NCI-H2081 (cell line): ENCODE measurements at places on chromosomes 3 and 15.

- no peak for DNase-seq
Observed at GRCh38 chr3:127173516-127174166, 19.3 kb upstream of the PRR23E start.

GRCh38 chr15:74768099-74768770 lies 13.6 kb upstream of the CSK start:
- peak; percentile 34 for DNase-seq

DNA sequence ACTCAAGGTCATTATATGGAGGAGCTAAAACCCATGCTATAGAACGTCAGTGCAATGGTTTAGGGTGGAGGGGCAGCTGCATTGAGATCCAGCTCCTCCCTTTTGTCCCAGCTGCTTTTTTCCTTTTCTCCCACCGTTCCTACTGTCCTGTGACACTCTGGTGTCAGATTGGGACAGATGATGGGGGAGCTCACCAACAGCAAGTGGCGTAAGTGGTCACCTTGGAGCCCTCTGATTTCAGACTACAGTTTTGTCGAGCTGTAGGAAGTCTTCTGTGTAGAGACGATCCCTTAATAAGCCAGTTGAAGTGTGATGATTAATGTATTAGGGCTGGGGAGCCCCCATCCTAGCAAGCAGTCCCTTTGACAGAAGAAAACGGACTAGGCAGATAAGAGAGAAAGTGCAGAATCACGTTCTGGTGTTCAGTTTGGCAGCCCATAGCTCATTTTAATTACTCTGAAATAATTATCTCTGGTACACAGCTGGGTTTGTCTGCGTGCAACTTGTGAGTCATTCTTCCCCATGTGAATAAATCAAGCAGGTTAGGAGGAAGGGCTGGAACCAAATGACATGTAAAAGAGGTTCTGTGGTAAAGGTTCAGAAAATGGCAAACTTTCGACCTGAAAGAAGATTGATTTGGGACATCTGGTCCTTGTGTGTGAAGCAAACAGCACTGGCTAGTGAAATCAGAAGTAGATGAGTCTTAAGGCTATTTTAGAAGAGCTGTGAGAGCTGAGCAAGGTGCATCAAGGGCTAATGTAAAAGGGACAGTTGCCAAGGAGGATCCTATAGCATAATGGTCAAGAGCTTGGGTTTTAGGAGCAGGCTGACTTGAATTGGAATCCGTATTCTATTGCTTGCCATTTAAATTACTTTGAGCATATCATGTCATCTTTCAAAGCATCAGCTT lies 241.4 kb downstream of the EDEM1 start:
- no peak for DNase-seq

DNA sequence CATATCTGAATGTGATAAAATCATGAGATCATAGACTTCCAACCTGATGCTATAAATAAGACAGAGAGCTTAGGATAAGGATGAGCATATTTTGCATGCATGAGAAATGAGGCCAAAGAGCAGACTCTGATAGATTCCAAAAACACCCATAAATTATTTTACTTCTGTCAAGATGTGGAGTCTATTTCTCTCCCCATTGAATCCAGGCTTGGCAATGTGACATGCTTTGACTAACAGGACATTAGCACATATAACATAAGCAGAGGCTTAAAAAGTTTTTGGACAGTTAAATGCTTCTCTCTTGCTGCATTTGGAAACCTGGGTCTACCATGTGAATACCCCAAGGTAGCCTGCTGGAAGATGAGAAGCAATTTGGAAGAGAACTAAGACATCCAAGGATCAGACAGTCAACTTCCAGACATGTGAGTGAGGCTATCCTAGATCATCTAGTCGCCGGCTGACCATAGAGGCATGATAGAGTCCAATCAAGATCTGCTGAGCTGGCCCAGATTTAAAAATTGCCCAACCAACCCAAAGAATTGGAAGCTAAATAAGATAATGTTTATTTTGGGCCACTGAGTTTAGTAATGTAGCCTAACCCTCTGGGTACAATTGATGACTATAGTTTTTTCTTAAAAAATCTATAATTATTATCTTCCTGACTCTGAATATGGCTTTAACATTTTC lies 30.3 kb downstream of the MYLK start:
- DNase-seq: no peak

DNA sequence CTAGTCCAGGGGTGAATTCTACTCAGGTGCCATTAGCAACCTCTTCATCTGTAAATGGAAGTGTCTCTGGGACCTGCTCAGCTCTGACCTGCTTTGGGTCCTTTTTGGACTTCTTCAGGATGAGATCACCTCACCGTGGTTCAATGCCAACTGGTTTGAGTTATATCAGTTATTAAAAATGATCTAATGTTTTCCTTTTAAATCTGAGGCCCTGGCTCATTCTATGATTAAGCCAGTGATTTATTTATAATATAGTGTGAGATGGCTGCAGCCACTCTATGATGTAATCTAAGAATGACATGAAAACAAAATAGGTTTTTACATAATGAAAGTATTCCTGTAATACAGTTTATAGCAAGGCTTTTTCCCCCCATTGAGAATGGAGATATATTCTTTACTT lies 79.4 kb downstream of the LPP start:
- DNase-seq: no peak

DNA sequence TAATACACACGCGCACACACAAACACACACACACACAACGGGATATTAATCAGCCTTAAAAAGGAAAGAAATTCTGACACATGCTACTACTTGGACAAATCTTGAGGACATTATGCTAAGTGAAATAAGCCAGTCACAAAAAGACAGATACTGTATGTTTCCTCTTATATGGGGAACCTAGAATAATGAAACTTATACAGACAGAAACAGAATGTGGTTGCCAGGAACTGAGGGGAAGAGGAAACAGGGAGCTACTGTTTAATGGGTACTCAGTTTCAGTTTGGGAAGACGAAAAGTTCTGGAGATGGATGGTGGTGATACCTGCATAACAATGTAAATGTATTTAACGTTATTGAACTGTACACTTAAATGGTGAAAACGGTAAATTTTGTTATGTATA lies 20.2 kb downstream of the ICE2 start:
- DNase-seq: no peak

DNA sequence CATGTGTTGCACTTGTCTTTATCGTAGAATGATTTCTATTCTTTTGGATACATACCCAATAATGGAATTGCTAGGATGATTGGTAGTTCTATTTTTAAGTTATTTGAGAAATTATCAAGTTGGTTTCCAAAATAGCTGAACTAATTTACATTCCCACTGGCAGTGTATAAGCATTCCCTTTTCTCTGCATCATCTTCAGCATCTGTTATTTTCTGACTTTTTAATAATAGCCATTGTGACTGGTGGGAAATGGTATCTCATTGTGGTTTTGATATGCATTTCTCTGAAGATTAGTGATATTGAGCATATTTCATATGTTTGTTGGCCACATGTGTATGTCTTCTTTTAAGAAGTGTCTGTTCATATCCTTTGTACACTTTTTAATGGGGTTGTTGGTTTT lies 81.7 kb upstream of the NUDT16 start:
- no peak for DNase-seq

- no peak for DNase-seq
Observed at GRCh38 chr3:58079773-58080172, 71.6 kb downstream of the FLNB start.

GRCh38 chr3:123085293-123085931 lies 18.6 kb downstream of the PDIA5 start:
- no peak for DNase-seq

DNA sequence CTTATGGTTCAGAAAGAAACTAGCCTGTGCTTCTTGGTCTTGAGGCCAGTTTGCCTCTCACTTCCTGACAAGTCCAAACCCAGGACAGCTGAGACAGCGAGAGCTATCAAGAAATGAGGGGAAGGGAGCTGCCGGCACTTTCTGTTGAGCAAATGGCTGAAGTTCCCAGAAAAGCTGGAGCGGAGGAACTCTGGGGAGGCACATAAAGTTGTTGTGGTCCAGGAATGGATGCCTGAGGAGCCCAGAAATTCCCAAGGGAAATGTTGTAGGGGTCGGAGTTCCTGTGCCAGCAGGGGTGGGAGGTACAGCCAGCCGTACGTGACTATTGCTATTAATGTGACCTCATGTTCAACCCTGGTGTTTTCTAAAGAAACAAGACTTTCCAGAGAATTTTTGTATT lies 98.8 kb upstream of the TNFAIP8L3 start:
- DNase-seq: no peak

GRCh38 chr3:49415931-49416601 lies 3.8 kb downstream of the TCTA start:
- no peak for DNase-seq

DNA sequence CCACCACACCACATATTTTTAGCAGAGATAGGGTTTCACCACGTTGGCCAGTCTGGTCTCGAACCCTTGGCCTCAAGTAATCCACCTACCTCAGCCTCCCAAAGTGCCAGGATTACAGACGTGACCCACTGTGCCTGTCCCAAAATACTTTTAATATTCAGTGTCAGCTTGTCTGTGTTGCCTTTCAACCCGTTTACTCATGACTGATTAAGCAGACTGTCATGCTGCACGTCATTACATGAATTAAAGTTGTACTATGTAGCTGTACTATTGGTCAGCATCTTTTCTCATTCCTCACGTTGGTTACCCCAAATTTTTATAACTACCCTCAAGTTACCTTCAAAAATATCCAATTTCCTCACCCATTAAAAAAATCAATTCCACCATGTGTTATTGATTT lies 48.7 kb upstream of the GADL1 start:
- no peak for DNase-seq

GRCh38 chr3:8497582-8497981 lies 4.0 kb upstream of the LMCD1 start:
- no peak for DNase-seq

DNA sequence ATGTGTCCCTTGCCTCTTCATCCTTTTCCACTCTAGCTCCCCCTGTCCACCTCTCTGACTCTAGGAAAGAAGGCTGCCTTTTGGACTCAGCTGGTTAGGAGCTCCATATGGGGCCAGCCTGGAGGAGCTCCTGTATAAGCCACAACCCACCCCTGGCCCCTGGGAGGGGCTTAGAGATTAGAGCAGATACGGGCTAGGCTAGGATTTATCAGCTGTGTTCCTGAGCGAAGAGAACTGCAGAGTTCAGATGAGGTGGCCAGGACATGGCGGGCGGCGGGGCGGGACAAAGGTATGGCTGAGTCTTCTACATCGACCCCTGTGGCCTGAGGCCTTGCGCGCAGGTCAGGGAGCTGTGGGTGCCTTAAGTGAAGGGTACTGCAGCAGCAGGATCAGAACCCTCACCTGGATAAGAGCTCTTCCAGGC lies 7.9 kb downstream of the NBEAL2 start:
- no peak for DNase-seq

DNA sequence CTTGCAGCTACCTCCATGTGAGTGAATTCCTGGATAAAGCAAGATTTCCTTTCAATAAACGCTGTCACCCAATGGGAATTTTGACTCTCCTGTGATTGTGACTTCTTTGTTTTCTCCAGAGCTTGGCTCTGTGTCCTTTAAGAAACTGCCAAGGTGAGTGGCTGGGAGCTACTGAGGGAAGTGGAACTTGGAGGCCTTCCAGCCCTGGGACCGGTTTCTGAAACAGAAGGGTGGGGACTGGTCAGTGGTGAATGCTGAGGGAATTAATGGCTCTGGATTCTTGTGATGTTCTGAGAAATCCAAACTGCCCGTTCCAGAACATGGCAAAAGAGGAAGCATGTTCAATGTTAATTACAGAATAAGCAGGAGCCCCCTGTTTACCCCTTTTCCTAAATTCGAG lies 41.1 kb upstream of the MYZAP start:
- DNase-seq: no peak

DNA sequence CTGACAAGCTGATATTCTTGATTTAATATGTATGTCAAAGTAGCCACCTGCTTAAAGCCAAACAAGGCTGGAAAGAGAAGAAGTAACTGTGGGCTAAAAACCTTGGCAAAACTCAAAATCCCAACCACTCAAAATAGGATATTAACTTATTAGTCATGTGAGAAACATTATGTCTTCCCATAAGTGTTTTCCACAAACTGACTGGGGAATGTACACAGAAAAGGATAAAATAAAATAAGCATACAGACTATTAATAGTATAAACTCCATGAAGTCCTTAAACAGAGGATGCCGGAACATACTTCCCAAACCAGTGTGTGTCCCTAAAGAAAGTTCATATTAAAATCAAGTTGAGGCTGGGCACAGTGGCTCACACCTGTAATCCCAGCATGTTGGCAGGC lies 263.7 kb upstream of the THBS1 start:
- no peak for DNase-seq

DNA sequence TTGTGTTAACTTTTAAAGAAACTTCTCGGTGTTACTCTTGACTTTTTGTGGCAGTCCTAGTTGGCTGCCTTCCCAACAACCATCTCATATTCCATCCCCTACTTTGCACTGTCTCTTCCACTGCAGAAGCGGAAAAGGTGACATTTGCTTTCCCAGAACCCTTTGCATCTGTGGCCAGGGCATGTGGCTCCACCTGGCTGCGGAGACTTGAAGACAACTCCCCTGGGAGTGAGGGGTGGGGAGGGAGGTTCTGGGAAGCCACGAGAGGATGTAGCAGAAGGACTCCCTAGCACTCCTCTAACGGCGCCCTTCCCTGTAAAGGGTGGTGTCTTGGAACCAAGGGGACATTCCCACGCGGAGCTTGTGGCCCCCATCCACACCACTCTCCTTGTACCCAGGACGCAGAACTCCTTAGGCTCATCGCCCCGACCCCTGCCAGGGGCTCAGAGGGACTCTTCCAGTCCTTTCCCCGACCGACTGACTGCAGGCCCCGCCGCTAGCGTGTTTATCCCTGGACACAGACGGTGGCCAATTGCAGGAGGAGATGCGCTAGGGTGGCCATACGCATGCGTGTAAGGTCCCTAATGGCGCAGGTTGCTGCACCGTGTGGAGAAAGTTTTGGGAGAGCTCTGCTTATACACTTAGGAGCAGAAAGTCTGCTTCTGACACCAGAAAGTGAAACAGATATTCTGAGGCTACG lies 33.2 kb upstream of the SECISBP2L start:
- no peak for DNase-seq

DNA sequence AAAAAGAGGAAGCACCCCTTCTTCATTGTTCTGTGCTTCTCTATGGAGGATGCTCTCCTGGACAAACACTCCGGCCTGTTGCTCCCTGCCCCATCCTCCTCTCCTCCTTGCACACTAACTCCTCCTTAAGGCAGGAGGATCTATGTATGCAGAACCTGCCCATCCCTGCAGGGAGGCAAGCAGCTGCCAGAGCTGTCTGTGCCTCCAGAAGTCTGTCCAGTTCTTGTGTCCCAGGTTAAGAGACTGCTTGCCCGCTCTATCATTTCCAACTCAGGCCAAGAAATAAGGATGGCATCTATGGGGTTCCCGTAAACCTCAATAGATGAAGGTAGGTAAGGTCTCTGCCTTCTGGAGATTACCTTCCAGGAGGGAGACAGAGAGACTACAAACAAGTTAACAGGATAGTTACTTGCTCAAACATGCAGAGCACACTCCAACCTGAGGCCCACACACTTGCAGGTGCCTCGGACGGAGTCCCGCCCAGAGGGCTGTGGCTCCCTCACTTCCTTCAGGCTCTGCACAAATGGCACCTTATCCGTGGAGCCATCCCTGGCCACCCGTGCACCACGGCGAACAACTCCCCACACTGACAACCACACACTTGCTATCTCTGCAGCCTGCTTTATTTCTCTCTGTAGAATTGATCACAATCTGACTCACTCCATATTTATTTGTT lies 6.9 kb downstream of the XXYLT1 start:
- no peak for DNase-seq
